WTC11 (cell line): ENCODE measurements at places on chromosomes 3 and 15.

DNA sequence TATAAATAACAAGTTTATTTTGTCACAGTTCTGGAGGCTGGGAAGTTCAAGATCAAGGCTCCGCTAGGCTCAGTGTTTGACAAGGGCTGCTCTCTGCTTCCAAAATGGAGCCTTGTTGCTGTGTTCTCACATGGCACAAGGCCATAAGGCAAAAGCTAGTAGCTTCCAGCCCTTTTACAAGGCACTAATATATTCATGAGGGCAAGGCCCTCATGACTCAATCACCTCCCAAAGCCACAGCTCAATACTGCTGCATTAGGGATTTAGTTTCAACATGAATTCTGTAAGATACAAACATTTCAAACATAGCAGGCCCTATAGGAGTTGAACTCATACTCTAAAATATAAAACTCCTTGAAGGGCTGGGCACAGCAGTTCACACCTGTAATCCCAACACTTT is 30.2 kb downstream of the ZBTB11 start:
- no peak for DNase-seq

DNA sequence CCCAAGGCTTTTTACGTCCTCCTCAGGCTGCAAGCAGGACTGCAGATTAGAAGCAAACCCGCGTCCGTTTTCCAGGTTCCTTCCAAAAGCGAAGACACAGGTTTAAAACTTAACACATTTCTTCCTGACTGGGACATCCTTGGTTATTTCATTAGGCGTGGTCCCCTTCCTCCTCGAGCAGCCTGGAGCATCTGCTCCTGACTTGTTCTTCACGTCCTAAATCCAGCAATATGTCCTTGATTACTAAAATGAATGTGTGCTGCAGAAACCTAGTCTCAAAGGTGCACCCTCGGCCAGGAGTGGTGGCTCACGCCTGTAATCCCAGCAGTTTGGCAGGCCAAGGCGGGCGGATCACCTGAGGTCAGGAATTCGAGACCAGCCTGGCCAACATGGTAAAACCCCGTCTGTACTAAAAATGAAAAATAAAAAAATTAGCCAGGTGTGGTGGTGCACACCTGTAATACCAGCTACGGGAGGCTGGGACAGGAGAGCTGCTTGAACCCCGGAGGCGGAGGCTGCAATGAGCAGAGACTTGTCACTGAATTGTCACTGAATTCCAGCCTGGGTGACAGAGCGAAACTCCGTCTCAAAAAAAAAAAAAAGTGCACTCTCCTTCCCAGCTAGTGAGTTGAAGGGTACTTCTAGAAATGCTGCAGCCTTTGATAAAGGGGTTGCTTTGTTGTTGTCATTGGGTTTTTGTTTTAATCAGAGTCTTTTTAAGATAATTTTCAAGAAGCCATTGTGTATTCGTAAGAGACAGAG is 842 bp upstream of the LRIG1 start:
- DNase-seq, result no peak

- DNase-seq, result peak; percentile 95
Observed at GRCh38 chr15:74382004-74382816, 14.8 kb upstream of the CYP11A1 start.

DNA sequence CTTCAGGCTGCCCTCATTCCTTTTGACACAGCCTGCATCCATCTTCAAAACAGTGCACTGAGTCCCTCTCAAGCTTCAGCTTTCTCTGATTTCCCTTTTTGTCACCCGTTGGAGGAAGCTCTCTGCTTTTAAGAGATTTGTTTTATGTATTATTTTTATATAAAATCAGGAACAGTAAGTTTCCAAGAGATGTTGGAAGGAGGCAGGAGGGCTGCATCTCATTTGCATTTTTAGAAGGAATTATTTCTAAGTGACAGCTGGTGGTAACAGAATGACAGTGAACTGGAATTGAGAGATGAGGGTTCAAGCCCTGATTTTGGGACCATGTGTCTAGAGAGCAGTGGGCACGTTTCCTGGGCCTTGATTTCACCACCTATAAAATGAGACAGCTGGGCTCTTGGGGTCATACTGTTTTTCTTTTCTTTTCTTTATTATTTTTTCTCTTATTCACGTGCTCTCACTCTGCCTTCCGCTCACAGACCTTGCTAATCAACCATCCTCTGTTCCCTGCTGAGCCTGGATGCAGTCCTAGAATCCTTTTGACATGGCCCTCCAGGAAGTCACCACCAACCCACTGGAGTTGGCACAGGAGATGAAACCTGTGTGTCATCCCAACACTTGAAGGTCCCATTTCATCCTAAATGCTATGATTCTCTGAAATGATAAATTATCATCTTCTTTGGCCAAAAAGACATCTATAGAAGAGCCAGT is 148.6 kb downstream of the CACNA2D3 start:
- DNase-seq, result no peak

GRCh38 chr3:148955544-148956346 is 35.6 kb upstream of the GYG1 start:
- no peak for DNase-seq

GRCh38 chr3:196707566-196707965 is 4.5 kb downstream of the CEP19 start:
- DNase-seq, result no peak

DNA sequence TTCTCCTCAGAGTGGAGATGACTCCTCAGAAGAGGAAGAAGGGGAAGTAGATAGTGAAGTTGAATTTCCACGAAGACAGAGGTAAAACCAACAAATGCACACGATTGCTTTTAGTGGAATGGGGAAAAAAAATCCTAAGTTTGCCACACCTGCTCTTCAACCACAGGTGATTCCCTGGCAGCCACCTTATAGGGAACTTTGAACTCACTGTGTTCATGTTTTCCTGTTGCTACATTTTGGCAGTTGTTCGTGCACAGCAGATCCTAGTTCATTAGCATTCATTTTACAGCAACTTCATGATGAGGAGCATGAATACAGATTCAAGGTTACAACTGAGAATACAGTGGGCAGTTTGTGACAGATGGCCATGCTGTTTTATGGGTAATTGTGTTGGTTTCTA is 21.5 kb downstream of the TMEM41A start:
- DNase-seq, result no peak
